Activated CD4-positive, alpha-beta T cell treated with anti-CD3 and anti-CD28 coated beads, Interleukin-2, amount 50 U/mL, for 24 hours (primary cell): ENCODE measurements at places on chromosomes 4 and X.

- DNase-seq = no peak
Measured at GRCh38 chrX:16892504-16893362, 22.6 kb upstream of the RBBP7 start.

DNA sequence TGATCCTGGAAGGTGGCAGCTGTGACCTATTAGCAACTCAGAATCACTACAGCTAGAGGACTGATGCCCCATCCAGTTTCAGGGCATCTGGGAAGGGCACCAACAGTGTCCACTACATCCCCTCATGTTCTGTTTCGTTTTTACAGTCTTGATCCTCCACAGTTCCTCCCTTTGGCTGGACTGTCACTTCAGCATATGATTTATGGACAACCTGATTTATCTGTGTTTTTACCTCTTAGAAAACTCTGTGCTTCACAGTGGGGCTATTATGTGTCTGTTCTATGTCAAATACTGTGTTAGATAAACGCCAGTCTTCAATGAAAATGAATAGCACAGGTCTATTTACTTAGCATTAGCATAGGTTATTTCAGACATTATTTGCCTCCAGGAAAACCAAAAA is 63.1 kb upstream of the GRPR start:
- DNase-seq = no peak

GRCh38 chr4:104446431-104447278 is 48.0 kb downstream of the CXXC4 start:
- DNase-seq = no peak

- no peak for DNase-seq
Measured at GRCh38 chr4:174828845-174829701, at the start of gene GLRA3. GLRA3 (minus strand) TSS chr4:174829247; CDS start chr4:174828811, 436 bp downstream.

DNA sequence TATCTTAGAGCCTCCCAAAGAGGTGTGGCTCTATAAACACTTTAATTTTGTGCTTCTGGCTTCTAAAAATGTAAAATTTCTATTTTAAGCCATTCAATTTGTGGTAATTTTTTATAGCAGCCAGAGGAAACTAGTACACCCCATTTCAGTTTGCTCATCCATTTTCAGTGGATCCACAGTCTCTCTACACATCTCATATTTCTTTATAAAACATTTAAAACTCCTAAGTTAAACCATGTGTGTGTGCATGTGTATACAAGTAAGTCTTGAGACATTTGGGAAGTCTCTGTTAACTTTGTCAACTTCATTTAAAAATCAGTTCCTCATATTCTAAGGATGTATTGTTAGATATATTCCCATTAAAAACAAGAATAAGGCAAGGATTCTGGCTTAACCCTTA is 273.2 kb downstream of the IL15 start:
- no peak for DNase-seq

DNA sequence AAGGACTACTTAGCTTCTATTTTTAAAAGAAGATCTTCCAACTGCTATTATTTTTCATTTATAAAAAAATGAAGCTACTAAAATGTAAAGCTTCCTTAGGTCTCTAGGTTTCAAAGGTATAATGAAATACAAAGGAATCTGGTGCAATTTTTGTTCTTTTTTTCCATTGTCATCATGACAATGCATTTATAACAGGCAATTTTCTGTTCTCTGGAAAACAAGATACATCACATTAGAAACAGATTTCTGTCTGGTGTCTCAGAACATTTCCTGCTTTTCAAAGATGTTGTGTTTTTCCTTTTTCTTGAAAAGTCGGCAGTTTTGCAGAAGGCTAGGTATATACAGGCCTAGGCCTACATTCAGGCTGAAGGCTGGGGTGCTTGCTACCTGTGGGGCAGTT is 63.6 kb upstream of the ATP8A1 start:
- no peak for DNase-seq

DNA sequence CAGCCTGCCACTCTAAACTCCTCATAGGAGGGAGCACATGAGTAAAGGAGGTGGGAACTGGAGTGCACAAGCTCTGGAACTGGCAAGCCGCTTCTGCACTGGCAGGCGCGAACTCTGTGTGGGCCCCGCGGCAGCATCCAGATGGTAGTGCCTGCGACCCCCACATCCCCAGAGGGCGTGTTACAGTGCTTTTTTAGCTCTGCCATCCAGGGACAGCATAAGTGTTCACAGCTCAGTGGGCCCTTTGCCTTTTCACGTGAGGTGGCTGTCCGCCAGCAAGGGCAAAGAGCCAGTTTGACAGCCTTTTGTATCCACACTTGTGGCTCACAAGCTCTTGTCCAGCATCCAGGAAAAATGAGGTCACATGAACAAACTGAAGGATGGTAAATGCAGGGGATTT is 581.6 kb upstream of the DIAPH2 start:
- no peak for DNase-seq

DNA sequence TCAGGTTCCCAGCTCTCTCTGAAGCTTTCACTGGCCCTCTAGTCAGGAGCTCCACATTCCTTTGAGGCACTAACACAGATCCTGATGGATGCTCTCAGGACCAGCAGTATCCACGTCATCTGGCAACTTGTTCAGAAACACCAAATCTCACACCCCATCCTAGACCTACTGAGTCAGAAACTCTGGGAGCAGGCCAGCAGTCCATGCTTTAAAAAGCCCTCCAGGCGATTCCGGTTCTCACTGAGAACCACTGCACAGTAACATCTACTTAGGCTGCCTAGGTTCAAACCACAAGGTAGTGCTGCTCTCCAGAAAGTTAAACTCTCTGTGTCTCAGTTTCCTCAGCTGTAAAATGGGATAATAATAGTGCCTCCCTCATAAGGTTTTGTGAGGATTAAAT is 55.3 kb downstream of the CCDC158 start:
- no peak for DNase-seq

GRCh38 chrX:134542485-134542884 is 82.5 kb downstream of the HPRT1 start:
- DNase-seq = no peak

DNA sequence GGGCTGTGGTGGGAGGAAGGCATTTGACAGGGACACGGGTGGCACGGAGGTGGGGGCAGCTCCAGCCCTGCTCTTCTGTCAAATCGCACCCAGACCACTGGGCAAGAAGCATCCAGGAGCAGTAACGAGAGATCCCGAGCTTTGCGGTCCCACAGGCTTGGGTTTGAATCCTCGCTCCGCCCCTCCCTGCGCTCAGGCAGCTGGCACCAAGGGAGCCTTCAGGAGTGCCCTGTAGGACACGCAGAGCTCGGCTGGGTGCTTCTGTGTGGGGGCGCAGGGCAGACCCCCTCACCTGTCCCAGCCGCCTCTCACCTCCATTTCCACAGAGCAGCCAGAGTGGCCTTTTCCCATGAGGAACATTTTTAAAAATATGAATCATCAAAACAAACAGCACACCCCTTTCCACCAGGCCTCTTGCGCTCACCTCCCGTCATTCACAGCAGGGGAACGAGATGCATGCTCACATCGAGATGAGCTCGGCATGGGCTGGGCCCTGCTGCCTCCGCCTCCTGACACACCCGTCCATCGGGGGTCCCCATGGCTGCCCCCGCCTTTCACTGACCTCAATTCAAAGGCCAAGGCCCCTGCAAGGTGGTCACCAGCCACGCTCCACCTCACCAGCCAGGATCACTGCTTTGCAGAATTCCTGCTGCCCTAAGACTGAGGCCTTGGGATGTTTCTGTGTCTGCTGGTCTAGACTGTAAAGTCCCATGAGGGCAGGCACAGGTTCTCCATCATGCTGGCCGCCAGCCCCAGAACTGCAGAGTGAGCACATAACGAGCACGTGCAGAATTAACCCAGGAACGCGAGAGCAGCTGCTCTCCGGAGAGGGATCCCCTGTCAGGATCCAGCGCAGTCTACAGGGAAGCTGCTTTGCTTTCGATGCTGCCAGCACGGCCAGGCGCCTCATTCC is 52.7 kb downstream of the ACOX3 start:
- no peak for DNase-seq

- DNase-seq = no peak
Measured at GRCh38 chr4:47500776-47501175, 15.7 kb downstream of the ATP10D start.

DNA sequence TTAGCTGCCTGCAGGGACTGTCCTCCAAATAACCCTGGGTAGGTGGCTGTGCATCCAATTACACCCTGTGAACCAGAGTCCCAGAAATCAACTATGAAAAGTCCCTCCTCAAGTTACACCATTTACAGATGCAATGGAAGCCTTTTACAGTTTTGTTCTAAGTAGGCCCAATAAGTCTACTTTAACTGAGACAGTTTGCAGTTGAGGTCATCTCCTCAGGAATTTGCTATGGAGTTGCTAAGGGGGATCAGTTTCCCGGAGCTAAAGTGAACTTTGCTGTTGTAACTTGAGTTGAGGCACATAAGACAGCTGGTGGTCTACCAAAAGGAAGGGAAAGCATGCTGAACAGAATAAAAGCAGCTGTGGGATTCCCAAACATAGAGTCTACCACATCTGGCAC is 121.6 kb upstream of the STK26 start:
- no peak for DNase-seq

DNA sequence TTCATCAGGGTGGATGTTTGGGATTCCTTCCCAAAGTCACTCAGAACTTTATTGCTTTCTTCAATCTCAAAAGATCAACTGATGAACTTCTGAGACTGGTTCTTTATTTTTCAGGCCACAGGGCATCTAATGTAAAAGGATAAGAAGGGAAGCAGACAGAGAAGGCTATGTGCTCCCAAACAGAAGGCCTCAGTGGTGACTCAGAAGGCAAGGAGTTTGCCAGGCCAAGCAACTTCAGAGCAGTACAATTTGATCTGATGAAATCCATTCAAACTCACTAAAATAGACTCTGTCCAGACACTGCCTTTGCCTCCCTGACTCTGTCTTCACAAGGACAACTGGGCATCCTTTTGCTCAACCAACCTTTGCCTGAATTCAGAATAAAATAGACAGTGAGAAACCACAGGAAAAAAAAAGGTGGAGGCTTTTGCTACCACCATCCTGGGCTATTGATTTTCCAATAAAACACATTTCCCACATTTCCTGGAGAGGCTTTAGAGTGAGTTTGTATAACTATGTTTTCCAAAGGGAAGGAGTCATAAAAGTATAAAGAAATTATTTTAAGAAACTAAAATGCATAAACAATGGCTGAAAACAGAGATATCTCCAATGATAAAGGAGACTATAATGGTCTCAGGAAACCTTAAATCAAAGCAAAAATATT is 55.2 kb downstream of the ARHGEF6 start:
- DNase-seq = no peak

GRCh38 chr4:7498446-7499200 is 63.9 kb upstream of the PSAPL1 start:
- no peak for DNase-seq

DNA sequence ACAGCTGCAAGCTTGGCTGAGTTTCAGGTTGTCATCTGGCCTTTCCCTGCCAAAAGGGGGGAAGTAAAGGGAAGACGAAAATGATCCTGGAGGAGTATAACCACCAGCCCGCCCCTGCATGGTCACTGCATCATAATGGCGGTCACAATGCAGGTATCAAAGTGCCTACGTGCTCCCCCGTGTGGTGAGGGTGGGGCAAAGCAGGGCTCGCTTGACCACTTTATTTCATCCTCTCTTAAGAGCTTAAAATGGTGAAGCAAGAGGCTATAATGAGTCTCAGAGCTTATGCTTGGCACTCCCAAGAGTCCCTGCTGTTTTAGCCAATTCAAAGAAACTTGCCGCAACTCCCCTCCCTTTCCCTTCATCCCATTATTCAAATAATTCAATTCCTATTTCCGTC is 105.6 kb downstream of the APOOL start:
- no peak for DNase-seq

- DNase-seq = no peak
Measured at GRCh38 chrX:19720236-19720635, 167.2 kb downstream of the SH3KBP1 start.

- DNase-seq = no peak
Measured at GRCh38 chrX:118530219-118530911, 34.8 kb downstream of the DOCK11 start.

DNA sequence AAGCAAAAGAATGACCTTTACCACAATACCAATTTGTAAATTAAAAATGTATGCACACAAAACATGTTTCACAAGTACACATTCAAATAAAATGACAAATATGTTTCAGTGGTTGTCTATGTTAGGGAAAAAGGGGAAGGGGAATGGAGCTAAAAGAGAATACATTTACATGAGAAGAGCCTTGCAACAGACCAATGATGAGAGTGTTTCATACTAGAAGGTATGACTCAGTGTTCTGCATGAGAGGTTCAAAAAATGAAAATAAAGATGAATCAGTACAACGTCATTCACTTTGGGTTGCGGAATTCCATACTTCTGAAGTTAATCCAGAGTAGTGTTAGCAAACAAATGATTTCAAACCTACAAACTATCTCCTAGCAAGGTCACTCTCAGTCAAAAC is 51.7 kb downstream of the RPGR start:
- no peak for DNase-seq

GRCh38 chr4:155001251-155001650 is 207.2 kb upstream of the NPY2R start:
- no peak for DNase-seq

DNA sequence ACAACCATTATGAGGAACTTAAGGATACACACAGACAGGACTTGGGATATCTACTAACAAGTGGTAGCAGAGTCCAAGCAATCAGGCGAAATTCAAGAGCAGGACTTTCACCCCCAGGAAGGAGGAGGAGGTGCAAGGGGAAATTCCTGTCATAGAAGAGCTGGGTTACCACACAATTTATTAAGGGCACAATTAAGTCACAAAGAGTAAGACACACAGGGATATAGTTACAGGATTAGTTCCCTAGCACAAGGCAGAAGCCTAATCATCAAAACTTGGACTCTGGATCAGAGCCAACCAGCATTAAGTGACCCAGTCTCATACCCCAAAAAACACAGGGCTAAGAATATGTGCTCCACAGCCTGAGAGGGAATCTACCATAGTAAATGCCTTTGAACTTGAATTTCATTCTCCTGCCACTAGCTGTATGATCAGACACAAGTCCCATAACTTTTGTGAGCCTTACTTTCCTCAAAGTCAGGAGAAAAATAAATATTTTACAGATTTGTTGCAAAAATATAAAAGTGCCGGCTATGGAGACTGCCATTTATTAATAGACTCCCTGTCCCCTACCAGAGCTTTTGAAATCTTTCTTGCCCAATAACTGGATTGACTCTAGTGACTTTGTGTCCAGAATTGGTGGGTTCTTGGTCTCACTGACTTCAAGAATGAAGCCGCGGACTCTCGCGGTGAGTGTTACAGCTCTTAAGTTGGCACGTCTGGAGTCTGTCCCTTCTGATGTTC is 87.0 kb downstream of the SYNPO2 start:
- no peak for DNase-seq
